ENCODE measurements at places on chromosomes 11 and 22. TPM values are rescaled to one million over a fixed set of nuclear protein-coding genes. Genes with fewer than 3 reads are reported as not detected.

DNA sequence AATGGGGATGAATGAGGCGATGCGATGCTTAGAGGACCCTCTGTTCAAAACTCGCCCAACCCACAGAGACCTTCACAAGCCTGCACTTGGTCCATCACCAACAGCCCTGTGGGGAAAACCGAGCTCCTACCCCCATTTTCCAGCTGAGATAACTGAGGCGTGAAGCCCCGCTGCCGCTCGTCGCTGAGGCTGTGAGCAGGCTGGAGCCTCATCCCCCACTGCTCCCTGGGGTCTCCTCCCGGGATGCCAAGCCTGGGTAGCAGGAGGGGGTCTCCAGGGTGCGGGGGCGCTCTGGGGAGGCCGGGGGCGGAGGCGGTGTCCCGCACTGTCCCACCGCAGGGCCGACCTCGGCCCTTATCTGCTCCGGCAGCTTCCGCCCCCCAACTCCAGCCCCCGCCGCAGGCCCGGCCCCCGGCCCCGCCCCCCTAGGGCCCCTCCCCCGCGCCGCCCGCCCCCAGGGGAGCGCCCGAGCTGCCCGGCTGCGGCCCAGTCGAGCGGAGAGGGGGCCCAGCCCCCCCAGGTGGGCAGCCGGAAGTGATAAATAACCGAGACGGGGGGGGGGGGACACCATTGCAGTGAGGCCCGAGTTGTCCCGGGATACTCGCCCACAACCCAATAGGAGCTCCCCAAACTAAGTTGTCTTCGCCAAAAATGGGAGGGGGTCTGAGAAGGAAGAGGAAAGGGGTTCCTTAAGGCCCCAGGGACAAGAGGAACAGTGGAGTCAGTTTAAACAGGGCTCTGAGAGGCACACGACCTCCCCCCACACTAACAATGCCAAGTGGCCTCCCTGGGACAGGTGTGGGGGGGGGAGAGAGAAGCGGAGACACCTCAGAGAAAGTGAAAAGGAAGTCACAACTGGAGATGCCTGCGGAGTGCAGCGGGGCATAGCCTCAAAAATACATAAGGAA lies 8.3 kb upstream of the SLC39A13 start:
- DNase-seq, result no peak

DNA sequence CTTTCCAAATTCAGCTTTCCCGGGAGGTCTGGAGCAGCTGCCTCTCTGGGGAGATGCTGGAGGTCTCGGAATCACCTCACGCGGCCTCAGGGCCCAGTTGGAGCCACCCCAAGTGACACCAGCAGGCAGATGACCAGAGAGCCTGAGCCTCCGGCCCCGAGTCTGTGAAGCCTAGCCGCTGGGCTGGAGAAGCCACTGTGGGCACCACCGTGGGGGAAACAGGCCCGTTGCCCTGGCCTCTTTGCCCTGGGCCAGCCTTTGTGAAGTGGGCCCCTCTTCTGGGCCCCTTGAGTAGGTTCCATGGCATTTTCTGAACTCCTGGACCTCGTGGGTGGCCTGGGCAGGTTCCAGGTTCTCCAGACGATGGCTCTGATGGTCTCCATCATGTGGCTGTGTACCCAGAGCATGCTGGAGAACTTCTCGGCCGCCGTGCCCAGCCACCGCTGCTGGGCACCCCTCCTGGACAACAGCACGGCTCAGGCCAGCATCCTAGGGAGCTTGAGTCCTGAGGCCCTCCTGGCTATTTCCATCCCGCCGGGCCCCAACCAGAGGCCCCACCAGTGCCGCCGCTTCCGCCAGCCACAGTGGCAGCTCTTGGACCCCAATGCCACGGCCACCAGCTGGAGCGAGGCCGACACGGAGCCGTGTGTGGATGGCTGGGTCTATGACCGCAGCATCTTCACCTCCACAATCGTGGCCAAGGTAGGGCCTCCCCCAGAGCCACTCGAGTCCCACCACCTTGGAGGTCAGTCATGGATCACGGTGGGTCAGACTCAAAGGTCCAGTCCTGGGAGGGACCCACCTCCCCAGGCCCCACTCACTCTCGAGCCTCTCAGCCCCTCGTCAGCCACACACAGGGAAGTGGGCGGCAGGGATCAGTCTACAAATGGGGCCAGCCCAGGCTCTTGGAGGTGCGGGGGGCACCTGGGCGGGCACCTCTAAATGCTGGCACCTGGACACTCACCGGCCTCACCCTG lies 525 bp downstream of the SLC22A12 start:
- no peak for DNase-seq

- DNase-seq, result no peak
Measured at GRCh38 chr11:1740786-1741530, 9.4 kb downstream of the IFITM10 start.

DNA sequence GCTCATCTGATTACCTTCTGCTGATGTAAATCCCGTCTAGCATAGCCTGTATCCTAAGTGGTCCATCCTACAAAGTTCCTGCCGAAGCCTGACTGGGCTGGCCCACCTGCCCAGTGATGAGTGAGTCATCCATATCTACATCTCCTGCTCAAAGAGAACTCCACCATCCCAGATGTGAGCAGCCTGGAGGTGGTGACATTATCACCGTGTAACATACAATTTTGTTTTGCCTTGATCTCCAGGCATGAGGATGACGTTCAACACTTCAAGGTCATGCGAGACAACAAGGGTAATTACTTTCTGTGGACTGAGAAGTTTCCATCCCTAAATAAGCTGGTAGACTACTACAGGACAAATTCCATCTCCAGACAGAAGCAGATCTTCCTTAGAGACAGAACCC lies 5.6 kb downstream of the TMA7B start:
- no peak for DNase-seq

- peak; percentile 42 for DNase-seq
Measured at GRCh38 chr22:29704528-29705285, 15.1 kb upstream of the CABP7 start.

The IRAG1 gene
- not detected for total RNA-seq

All from Calu3 (cell line).